ENCODE measurements at places on chromosomes 11 and 22.
A peak's percentile ranks its signal among the peaks of the same experiment; 100 is the strongest.

- no peak for ATAC-seq
Observed at GRCh38 chr11:76156971-76157427, 49.3 kb downstream of the WNT11 start.

DNA sequence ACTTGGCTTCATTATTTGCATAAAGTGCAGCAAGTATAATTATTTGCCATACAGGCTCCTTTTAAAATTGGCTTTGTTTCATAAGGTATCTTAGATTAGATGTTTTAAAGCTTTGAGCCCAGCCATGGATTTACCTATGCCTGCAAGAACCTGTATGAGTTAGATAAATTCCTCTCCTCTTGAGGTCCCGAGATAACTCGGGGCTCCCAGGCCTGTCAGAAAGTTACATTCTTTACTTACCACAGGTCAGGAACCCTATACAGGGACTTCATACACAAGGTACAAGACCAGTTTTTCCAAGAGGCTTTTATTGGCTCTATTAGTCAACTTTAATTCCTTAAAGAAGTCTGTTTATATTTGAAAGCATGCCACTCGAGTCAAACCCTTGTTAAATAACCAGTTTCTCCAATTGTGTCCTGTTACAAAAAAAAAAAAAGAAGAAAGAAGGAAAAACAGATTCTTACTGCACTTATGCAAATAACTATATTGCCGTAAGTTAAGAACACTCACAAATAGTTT, 2.3 kb upstream of the C1QTNF6 start:
- ATAC-seq = no peak

DNA sequence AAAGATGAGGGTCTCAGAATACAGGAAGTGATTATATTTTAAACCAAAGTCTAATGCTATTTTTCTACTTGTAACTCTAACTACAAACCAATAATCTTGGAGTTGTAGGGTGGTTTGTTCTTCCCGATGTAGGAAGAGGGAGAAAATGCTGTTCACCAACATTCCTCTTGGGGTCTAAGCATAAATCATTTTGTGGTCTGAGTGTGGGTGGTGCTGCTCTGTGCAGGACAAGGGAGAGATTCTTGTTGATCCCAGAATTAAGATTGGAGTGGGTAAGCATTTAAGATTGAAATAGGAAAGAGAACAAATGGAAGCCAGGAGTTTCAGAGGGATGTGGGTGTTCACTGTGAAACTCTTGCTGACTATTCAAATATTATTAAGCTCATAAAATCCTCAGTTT, 38.6 kb upstream of the MMP13 start:
- ATAC-seq = no peak

DNA sequence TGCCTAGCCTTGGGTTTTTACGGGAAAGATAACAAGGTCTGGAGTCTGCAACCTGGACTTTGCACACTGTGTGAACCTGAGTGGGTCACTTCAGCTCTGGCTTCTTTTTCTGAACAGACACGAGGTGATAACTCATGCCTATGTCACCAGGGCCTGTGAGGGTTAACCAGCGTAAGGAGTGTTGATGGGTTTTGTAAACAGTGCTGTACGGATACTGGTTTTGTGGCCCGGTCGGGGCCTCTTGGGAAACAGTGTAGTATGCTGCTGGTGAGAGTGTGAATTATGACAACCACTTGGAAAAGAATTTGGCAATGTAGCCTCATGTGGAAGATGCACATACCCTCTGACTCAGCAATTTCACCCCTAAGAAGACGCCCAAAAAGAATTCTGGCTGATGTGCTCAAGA, 266.8 kb downstream of the MN1 start:
- ATAC-seq = no peak

- ATAC-seq = peak; percentile 85
Observed at GRCh38 chr22:37498289-37498909, 12.2 kb upstream of the MFNG start.
